ENCODE measurements at places on chromosomes 3 and 15. TPM values are rescaled to one million over a fixed set of nuclear protein-coding genes. Genes with fewer than 3 reads are reported as not detected.

GRCh38 chr3:58993547-58993946 is 56.3 kb downstream of the CFAP20DC start:
- DNase-seq: no peak

LRIG1 gene
- total RNA-seq: 53.3 TPM

DNA sequence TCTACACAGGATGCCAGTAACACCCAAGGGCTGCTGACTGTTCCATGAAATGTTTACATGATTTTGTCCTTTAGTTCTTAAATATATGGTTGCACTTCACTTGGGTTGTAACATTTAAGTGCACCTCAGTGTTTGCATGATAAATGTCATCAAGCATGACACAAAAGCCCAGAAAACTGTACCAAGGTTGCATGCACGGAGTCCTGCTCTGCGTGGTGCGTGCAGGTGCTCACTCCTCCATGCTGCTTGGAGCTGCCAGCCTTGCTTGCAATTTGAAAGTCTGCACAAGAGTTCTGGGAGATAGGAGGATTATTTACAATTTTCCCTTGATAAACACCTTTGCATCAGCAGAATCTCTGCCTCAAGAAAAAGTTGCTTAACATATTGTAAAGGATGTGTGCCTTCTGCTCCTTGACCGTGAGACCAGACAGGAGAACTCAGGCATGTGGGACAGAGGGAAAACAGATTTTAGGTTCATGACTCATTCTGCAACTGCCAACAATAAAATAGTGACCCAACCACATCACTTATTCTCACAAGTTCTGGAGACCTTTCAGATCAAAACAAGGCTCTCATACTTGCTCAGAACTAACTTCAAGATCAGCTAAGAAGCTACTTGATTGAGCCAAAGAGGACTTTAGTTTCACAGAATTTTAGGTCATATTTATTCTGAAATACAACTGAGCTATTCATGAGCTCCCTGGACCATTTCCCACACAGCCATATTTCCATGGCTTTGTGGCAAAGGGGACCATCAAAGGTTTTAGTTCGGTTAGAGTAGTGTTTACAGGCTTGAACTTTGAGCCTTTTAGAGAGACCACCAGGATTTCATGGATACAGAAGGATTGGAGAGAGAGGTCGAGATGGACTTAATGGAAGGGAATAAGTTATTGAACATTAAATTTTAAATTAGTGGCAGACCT is 128.4 kb upstream of the ZBED2 start:
- no peak for DNase-seq

GALK2 gene
- 35.4 TPM for total RNA-seq

- no peak for DNase-seq
Observed at GRCh38 chr3:114506591-114507300, 212.9 kb downstream of the TIGIT start.

GRCh38 chr3:101131767-101132166 is 138.5 kb upstream of the ABI3BP start:
- no peak for DNase-seq

- peak; percentile 46 for DNase-seq
Observed at GRCh38 chr3:195595785-195596531, 12.2 kb upstream of the APOD start.

A4GNT gene
- not detected for total RNA-seq

DNA sequence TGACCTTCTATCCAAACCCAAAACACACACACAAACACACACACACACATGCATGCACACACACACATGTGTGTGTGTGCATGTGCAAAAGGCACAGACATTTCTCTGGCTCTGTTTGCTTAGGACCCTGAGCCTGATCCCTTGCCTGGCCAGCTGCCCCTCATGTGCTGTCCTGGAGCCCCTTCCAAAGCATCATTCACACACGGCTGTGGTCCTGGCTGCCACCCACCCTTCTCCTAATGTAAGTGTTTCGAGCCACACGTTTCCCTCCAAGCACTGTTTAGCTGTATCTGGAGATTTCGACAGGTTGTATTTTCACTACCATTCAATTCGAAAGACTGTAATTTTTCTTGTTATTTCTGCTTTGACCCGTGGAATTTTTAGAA is 45.8 kb upstream of the KLF13 start:
- no peak for DNase-seq

PRSS50 gene
- total RNA-seq: not detected

DNA sequence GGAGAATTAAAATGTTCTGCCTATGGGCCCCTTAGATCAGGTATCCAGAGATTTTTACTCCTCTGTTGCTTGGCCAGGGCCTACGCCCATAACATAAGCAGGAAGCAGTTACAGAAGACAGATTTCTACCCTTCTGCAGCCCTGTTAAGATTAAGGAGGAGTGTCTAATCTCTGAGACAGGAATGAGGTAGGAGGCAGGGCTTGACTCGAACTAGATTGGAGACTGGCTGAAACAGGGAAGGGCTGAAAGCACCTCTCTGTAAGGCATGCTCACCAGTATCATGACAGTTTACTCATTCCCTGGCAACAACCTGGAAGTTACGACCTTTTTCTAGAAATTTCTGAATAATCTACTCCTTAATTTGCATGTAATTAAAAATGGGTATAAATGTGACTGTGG is 16.7 kb downstream of the PLA2G4D start:
- DNase-seq: no peak

- DNase-seq: no peak
Observed at GRCh38 chr3:57155310-57155643, 9.9 kb downstream of the IL17RD start.

DNA sequence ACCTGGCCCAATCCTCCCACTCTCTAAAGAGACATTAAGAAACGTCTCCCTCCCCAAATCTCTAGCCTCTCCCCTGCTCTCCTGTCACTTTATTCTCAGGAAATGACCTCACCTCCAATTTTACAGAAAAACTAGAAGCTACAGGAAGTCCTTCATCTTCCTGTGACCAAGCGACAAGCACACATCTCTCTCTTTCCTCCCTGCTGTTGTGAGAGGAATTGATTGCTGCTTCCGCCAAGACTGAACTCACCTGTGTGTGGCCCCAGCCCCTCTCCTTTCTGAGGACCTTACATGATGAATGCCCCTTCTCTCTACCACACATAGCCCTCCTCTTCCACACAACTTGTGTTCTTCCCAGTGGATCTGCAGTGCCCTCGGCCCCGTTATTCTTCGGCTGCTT is 18.2 kb downstream of the DNAJB8 start:
- no peak for DNase-seq

MESP1 gene
- 1.2 TPM for total RNA-seq

GOLGA8N gene
- 17.4 TPM for total RNA-seq

DNA sequence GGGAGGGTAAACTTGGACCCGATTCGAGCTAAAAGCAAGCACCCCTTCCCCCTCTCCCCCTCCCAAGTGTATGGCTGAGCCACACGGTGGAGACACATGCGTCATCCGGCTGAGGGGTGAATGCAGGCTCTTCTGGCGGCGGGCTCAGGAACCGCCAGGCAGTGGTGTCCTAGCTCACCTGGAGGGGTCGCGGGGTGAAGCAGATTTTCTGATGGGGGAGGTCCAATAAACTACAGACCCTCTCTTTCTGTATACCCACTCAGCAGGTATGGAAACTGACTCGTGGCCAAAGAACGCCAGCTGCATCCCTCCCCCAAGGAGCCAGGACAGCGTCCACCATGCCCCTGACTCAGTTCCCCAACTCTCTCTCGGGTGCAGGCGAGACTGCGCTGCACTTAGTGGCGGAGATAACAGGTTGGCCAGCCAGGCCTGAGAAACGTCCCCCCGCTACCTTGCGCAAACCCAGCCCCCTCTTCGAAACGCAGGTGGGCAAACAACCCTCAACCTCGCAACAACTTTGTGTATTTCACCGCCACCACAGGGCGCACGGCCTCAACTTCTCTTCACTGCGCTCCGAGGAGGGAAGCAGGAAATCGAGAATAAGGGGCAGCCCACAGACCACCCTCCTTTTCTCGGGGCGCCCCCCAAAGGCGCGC is 1.3 kb downstream of the MAGI1 start:
- DNase-seq: no peak

BFSP2 gene
- total RNA-seq: not detected

GHSR gene
- total RNA-seq: not detected

DNA sequence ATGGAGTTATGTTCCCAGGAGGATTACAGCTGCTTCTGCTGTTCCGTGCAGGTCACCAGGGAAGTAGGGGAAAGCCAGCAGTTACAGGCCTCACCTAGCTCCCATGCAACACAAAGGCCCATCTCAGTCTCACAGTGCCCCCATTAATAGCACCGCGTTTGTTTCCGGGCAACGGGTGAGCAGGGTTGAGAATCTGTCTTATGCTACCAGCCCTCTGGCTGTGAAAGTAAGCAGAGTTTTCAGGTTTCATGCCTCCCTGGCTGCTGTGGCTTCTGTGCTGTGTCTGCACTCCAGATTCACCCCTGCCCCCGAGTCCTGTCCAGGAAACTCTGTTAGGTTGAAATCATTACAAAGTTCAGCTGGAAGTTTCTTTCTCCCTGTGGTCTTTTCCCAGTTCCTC is 254.4 kb upstream of the GPR149 start:
- DNase-seq: no peak

IGF1R gene
- 59.6 TPM for total RNA-seq

DNA sequence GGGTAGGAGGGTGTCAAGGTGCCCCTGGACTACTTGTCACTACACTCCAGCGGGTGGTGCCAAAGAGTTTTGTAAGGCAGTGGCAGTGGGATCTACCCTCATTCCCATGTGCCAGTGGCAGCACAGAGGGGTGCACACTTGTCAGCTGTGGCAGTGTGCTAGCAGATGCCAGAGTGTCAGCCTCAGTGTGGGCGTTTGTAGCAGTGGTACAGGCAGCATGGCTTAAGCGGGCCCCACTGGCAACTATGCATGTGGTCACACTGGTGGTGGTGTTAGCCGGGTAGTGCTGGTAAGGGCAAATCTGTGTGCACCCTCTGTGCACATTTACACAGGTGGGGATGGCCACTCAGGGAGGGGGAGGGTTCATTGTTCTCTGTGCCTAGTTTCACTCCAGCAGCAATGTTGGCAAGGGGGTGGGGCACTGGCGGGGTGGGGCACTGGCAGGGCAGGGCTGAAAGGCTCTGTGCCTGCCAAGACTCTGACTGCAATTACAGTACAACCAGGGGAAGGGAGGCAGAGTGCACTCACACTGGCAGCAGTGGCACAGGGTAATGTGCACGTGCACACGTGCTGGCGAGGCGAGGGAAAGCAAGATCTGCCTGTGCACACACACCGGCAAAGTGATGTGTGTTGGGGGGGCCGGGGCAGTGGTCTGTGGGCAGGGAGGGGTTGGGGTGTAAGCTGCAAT is 31.8 kb downstream of the MYO9A start:
- no peak for DNase-seq

DNA sequence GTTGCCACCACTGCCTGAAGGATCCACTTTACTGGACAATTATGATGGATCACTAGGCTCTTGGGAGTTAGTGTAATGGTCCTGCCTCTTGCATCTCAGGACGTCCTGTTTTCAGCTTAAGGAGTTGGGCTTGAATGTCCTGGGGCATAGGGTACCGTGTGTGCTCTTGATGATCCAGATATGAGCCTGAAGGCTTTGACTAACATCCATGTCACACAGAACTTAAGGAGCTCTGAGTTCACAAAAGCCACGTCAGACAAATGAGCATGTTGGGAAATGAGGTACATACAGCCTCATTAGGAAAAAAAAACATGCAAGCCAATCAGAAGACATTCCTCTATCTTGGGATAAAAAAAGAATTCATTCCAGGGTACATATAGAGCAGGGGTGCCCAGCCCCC is 40.8 kb downstream of the CA12 start:
- DNase-seq: no peak

ZIC4 gene
- not detected for total RNA-seq

DNA sequence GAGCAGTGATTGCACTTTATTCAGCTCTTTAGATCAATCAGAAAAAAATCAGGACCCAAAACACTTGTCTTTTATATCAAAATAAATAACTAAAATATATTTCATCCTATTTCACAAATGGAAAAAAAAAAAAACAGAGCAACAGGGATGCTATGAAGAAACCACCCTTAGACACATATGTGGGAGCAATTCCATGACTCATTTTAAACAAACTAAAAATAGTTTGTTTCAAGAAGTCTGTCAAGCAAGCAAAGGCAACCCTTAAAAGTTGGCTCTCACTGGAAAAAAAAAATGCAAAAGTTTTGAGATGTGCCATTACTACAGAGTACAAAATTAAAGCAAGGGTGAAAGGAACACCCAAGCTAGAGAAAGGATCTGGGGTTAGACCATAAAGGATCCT is 5.7 kb downstream of the ATP13A3 start:
- no peak for DNase-seq

DNA sequence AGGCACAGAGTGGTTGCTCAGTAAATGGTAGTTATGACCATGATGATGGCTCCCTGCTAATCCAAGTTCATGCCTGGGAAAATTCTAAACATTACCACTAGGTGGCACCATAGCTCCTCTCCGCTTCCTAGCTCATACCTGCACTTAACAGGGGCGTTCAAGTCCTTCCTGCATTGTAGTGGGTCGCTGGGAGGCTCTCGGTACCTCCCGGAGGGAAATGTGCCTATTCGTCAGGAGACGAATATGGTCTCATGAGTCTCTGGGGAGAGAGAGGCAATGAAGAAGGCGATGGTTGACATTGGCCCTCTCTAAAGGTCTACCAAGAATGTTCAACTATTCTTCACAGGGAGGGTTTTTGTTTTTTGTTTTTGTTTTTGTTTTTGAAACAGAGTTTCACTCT is 10.9 kb downstream of the MESP1 start:
- DNase-seq: peak; percentile 56
